ENCODE measurements at places on chromosomes 1 and 21. TPM values are rescaled to one million over a fixed set of nuclear protein-coding genes. Genes with fewer than 3 reads are reported as not detected.
A peak's percentile ranks its signal among the peaks of the same experiment; 100 is the strongest.

- DNase-seq: no peak
Observed at GRCh38 chr1:114037962-114038816, 58.9 kb downstream of the OLFML3 start.

DNA sequence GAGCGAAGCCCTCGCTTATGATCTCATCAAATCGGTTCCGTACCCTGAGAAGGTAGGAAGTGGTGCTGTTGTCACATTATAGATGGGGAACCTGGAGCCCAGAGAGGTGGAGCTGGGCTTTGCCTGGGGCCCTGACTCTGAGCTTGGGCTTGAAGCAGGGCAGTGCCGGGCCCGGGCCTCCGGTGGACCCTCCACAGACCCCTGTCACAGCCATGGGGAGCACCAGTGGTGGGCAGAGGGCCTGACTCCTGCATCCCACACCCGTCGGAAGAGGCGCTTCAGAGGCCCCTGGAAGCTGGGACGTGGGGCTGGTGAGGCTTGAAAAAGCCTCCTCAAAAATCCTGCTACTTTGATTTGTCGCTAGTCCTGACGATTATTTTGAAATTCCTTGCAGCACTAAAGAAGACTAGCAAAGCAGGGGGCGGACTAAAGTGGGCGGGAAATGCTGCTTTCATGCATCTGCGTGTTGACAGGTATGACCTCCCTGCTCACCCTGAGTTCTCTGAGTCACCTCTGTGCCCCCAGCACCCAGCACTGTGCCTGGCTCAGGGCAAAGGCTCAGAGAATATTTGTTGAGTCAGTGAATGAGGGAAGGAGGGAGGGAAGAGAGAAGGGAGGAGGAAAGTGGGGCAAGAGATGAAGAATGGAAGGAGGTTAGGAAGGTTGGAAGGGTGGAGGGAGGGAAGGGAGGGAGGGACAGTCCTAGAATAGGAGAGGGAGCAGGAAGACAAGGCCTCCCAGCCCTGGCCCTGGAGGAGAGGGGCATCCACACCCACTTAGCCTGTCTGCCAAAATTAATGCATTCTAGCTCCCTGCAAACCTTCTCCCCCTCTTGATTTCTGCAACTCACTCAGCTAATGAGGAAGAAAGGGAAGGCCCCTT, 262.8 kb upstream of the VAMP3 start:
- DNase-seq: no peak

GRCh38 chr21:21084179-21084578, 86.0 kb downstream of the NCAM2 start:
- DNase-seq: no peak

- no peak for DNase-seq
Observed at GRCh38 chr1:24385160-24385940, 28.2 kb downstream of the STPG1 start.

Gene CCDC30
- 1.9 TPM for total RNA-seq

Gene PLA2G4A
- 2.5 TPM for total RNA-seq

DNA sequence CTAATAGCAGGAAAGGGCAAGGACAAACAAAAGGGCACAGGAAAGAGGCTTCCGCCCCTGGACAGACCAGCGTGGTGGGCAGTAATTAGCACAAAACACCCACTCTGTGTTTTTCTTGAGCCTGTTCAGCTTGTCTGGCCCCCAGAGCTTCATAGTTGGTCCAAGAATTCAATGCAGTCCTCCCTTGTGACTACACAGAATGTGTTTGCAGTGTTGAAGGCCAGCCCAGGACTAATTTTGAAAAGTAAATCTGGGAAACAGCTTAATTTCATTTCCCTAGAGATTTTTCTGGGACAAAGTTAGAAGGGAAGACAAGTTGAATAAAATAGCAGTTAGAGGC, 49.2 kb upstream of the LMO4 start:
- no peak for DNase-seq

Gene TMOD4
- total RNA-seq: not detected

DNA sequence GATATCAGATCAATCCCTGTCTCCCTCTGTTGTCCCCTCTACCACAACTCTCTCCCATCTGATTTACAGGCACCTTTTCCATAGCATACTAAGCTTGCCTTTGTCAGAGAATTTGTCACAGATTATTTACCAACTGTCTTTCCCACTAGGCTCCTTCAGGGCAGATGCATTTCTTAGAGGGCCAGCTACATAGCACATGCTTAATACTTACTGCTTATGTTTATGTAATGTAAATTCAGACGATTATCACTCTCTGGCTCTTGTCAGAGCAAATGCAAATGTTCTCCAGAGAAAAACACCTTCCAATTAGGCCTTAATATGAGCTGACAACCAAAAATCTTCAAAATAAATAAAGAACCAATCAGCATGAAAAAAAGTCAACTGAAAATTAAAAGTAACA, 15.3 kb upstream of the RABGGTB start:
- DNase-seq: no peak

DNA sequence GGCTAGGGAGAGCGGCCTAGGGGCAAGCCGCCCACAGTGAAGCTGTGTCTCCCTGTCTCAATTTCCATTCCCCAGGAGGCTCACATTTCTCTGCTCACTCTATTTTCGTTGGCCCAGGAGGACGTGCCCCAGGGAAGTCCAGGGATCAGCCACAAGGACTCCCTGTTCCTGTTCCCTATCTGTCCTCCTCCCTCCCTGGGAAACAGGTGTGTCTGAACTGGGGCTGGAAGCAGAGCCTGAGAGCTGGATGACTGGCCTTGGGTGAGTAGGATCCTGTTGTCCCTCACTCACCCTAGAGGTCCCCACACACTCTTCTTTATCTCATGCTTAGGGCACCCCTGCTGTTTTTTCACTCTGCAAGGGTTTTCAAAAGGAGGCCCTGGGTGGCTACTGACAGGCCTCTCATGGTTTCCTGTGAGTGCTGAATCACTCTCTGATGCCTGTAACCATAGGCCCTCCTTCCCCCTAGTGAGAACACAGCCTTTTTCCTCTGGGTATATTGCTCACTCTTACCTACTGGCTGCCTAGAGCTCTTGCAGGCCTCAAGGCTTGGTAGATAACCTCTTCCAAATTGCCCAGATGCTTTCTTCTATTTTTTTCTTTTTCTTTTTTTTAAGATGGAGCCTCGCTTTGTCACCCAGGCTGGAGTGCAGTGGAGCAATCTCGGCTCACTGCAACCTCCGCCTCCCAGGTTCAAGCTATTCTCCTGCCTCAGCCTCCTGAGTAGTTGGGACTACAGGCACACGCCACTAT, 3.3 kb upstream of the UTP11 start:
- DNase-seq: no peak

Gene PDC
- not detected for total RNA-seq

DNA sequence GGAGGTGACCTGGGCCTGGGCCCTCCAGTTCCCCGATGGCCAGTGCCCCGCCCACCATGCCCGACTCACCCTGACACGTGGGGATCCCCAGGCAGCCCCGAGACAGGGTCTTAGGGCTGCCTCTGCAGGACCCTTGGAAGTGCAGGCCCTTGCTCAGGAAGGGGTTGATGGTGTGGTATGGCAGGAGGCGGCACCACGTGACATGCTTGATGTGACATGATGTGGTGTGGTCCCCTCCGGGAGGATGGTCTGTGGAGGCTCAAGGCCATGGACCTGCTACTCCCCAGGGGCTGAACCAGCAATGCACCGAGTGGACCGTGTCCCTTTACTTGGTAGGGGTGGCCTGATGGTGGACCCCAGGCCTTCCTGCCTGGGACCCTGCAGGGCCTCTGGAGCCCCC, 21.9 kb upstream of the PLCH2 start:
- DNase-seq: no peak

DNA sequence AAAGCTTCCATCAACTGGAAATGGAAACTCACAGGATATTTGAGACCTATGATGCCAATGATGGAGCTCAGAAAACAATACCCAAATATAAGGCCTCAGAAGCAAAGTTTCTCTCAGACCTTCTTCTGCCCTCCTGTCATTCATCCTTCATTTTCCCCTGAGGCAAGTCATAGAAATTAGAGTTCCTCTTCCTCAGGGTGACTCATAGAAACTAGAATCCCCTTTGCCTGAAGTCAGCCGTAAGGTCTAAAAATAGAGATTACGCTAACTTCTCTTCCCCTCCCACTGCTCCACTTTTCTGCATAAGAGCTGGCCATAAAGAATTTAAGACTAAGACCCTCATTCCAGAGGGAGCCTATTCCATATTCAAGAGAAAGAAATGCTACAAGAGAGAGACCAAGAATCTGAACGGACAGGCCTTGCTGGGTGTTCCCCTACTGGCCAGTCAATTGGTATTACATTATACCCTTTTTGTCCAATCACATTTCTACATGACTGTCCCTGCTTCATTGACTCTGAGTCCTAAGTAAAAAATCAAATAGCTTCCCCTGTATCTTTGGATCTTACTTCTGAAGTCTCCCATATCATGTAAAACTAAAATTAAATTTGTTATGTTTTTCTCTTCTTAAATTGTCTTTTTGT, 994.9 kb downstream of the ADGRL2 start:
- no peak for DNase-seq

DNA sequence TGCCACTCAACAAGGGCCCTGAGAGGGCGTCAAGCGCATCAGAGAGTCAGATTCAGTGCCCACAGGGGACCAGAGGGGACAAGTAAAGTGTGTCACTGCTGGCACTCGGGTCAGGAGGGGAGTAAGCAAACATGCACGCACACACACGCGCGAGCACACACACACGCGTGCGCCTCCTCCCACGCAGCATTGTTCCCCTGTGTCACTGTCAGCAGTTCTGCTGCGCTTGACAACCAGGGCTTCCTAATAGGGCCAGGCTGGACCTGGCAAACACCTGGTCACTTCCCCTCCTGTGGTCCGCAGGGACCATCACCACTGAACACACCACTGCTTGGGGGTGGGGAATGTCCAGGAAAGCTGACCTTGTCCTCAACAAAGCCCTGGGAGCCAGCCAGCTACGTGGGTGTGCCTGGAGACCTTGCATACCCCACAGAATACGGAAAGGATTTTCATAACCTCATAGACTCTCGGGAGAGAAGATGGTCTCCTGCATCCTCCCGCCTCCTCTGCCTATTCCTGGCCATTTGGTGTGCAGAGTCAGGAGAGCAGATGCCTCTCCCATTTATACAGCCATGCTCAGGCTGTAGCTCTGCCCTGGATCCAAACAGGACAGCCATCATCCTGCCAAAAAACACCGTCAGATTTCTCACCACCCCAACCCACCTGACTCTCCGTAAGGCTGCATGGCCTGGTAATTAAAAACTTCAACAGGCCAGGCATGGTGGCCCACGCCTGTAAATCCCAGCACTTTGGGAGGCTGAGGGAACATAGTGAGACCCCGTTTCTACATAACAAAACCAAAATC, 73.2 kb downstream of the SSBP3 start:
- peak; percentile 77 for DNase-seq

- DNase-seq: peak; percentile 61
Observed at GRCh38 chr1:6025269-6026094, 20.2 kb upstream of the KCNAB2 start.

DNA sequence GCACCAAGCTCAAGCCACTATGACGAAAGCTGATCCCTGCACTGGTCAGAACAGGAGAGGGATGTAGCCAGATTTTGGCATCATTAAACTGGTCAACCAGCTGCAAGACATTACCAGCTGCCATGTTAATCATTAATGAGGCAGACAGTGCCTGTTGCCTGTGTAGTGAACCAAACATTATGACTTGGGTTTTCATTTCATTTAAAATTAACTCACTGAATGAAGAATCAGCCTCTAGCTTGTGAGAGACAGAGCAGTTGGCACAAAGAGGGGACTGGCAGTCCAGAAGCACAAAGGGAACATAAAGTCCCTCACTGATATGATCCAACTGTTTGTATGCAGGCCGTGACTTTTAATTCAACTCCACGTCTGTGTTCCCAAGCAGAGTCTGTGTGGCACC, 318.9 kb downstream of the SEC16B start:
- DNase-seq: no peak

DNA sequence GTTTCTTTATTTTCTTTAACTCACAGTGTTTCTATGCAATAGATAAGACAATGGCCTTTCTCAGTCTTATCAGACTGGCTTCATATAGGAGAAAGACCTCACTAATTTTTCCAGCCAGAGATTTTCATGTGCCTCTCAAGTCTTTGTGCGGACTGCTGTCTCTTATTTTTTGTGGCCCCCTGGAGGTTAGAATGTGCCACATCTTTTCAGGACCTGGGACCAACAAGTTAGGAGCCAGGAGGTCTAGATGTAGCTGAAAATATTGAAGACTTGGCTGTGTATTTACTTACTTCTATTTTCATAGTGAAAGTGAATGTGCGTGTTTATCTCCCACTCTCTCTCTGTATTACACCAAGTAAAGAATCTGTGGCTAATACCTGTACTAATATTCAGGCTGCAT, 42.1 kb upstream of the CFHR3 start:
- no peak for DNase-seq

DNA sequence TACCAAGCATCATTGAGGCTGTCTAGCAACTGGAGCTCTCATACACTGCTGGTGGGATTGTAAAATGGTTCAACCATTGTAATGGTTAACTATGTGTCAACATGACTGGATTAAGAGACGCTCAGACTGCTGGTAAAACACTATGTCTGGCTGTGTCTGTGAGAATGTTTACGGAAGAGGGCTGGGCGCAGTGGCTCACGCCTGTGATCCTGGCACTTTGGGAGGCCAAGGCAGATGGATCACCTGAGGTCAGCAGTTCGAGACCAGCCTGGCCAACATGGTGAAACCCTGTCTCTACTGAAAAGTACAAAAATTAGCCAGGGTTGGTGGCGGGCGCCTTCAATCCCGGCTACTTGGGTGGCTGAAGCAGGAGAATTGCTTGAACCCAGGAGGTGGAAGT, 4.8 kb upstream of the FCRLA start:
- DNase-seq: no peak

DNA sequence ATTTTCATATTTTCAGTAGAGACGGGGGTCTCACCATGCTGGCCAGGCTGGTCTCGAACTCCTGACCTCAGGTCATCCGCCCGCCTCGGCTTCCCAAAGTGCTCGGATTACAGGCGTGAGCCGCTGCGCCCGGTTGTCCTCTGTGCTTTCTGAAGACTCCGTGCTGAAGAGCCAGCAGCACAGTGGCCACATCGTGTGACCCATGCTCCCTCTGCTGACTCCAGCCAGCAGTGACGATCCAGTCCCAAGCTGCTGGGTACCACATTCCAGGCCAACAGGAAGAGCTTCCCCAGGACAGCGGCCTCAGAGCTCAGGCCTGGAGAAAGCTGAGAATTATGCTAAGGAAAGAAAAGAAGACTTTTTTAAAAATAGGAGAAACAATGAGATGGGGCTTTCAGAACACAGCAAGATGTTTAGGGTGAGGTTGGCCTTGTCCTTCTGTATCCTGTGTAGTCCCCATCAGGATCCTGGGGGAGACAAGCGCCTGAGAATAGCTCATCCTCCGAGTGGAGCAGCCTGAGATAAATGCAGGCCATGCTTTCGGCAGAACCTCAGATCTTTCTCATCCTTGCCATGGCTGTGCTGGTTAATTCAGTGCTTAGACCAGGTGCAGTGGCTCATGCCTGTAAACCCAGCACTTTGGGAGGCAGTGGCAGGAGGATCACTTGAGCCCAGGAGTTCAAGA, 207.1 kb downstream of the SLC35F3 start:
- no peak for DNase-seq

Data from Right ventricle myocardium inferior (tissue), 1 donor.